ENCODE measurements at places on chromosomes 5 and 9.
A peak's percentile ranks its signal among the peaks of the same experiment; 100 is the strongest.

- peak; percentile 43 for DNase-seq
Measured at GRCh38 chr5:157342822-157343402, 77.0 kb downstream of the CYFIP2 start.

- no peak for DNase-seq
Measured at GRCh38 chr5:759111-759751, 25.3 kb downstream of the ZDHHC11B start.

GRCh38 chr5:176830995-176831423 lies 20.6 kb downstream of the UNC5A start:
- DNase-seq = no peak

GRCh38 chr5:4991925-4992324 lies 148.2 kb upstream of the ADAMTS16 start:
- no peak for DNase-seq

GRCh38 chr5:151676314-151676712 lies 10.4 kb downstream of the SPARC start:
- DNase-seq = peak; percentile 25

- DNase-seq = peak; percentile 94
Measured at GRCh38 chr5:56011835-56012234, 17.1 kb upstream of the IL6ST start.

GRCh38 chr5:127373858-127374491 lies 83.4 kb downstream of the MEGF10 start:
- DNase-seq = no peak

DNA sequence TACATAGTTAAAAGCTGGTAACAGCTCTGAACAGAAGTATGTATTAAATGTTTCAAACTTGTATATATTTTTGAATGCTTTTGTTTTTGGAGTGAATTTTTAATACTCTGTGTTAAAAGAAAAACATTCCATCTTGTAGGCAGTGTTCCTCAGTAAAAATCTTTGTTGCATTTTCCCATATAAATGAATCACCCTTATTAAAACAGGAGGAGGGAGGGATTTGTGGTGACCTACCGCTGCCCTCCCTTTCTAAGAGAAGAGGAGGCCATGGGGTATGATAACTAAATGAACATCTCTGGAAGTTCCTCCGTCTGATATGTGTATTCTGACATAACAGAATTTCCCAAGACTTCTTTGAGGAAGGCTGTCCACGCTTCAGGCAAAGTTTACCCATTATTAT lies 53.4 kb downstream of the INIP start:
- DNase-seq = peak; percentile 69

GRCh38 chr9:82810915-82811314 lies 252.0 kb downstream of the RASEF start:
- DNase-seq = peak; percentile 14

- DNase-seq = no peak
Measured at GRCh38 chr9:89842267-89842768, 237.5 kb downstream of the GADD45G start.

- DNase-seq = no peak
Measured at GRCh38 chr5:131766689-131767088, 30.1 kb downstream of the FNIP1 start.

- DNase-seq = no peak
Measured at GRCh38 chr5:171707442-171707792, 78.2 kb upstream of the SMIM23 start.

DNA sequence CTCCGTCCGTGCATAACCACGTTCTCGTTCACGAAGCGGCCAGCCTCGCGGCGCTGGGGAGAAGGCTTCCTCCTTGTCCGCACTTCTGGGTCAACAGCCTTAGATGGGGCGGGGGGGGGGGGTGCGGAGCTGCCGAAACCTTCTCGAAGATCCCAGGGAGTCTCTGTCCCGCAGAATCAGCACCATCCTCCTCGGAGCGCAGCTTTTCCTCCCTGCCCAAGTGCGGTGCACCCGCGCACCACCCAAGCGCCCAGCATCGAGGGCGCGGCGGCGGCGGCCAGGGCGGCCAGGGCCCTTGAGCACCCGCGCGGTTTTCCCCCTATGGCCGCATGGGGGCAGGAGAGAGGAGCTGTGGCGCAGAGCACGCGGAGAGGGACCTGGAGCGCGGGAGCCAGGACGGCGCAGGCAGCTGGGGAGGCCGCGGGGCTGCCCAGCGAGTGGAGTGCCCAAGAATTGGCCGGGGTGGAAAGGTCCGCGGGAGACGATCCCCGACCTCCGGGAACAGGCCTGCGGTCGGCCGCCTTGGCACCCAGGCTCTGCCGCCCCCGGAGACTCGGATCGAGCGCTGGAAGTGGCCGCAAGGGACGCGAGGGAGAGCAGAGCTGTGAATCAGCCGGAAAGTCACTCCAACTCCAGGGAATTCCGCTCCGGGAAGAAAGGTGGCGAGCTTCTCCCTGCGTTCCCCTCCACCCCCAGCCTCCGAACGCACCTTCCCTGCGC lies 43.1 kb downstream of the TMEM174 start:
- peak; percentile 82 for DNase-seq

DNA sequence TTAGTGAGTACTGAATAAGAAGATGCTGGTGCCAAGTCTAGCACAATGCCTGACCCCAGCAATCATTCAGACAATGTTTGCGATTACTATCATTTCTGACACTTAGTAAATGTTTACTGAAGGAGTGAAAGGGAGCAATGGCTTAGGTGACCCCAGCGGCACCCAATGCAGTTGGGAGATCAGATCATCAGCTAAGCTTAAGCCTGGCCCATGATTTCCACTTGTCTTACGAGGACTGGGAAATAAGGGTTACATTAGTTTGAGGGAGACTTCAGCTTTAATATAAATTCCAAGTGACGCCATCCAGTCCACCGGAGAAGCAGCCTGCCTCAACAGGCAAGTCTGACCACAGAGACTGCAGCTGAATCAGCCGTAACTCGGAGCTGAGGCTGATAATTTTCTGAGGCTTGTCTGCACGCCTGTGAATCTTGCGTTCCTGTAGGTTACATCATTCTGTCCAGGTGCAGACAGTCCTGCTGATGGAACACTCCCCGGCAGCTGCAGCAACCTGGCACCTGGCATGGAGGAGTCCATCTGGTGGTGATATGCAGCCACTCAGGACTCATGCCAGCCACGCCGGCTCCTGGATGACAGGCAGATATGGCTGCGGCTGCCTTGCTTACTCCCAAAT lies 34.9 kb upstream of the FGF1 start:
- DNase-seq = peak; percentile 60

DNA sequence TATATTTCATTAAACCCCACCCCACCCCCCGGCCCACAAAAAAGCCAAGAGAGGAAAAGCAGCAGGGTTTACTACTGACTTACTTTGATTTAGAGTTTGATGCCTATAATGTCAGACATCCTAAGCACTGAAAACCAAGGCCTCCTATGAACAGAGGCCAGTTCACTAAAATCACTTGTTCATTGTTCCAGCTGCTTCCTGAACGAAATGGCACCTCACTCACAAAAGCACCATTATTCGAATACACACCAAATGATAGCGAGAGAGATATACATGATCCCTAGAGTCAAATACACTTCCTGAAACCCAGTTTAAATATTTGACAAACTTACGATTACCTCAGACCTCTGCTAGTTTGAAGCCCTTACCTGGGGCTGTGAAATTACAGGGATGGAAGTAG lies 66.6 kb downstream of the LPAR1 start:
- DNase-seq = no peak

DNA sequence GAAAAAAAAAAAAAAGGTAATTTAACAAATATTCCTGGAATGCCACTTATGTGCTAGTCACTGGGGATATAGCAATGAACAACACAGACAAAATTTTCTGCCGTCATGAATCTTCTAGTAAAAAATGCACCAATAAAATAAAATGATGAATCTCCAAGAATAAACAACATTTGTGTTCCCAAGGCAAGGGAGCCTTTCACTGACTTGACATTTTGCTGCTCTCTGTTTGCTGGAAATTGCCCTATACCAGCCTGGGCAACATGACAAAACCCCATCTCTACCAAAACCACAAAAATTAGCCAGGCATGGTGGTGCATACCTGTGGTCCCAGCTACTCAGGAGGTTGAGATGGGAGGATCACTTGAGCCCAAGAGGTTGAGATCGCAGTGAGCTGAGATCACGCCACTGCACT lies 64.5 kb upstream of the ERBIN start:
- peak; percentile 100 for DNase-seq

- no peak for DNase-seq
Measured at GRCh38 chr9:120336021-120336752, 243.8 kb downstream of the CDK5RAP2 start.

- DNase-seq = no peak
Measured at GRCh38 chr9:132018957-132019405, 60.7 kb downstream of the MED27 start.

- no peak for DNase-seq
Measured at GRCh38 chr9:136851941-136852663, at the start of gene MAMDC4. Gene MAMDC4, plus strand, starts transcription at chr9:136852346. Its CDS starts 71 bp downstream, at chr9:136852417.

- peak; percentile 15 for DNase-seq
Measured at GRCh38 chr5:77972469-77973252, 196.5 kb upstream of the TBCA start.

GRCh38 chr9:27489087-27489876 lies 34.8 kb upstream of the IFNK start:
- no peak for DNase-seq

DNA sequence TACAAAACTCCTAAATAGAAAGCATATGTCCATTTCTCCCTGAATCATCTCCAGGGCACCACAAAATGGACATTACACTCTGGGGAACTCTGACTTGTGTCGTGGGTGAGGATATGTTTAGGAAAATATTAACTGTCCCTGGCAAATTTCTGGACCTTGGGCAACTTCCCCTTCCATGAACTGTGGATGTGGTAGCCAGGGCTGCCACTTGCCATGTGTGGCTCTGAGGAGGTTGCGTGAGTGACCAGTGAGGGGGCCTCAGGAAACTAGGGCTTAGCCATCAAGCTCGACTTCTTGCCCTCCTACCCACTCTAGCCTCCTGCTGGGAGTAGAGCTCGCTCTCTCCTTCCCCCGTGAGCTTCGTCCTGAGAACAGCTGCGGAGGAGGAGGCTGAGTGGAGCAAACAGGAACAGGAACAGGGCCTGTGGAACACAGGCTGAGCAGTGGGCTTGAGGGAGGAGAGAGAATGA lies 13.8 kb upstream of the STC2 start:
- DNase-seq = peak; percentile 67

- peak; percentile 22 for DNase-seq
Measured at GRCh38 chr5:69497006-69497520, 4.5 kb downstream of the OCLN start.

DNA sequence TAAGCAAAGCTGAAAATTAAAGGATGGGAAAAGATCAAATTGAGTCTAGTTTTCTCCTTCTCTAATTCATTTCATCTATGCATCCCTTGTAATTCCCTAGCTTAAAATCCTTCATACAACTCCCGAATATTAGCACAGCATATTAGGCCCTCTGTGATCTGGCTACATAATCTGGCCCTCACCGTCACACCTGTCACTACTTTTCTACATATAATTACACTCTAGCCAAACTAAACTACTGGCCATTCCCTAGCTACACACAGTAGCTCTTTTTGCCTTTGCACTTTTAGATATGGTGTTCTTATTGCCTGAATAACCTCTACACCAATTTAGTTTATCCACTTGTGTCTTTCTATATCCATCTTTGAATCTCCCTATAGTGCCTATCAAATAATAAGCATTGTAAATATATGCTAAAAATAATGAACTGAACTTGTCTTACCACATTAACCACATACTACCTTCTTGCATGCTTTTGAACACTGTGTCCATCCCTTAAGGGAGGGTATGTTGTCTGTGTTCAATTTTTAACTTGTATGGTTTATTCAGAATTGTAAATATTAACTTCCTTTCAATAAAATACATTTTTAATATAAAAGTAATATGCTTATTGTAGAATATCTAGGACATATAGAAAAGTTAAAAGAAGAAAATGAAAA lies 15.9 kb downstream of the RANBP6 start:
- DNase-seq = no peak

- DNase-seq = peak; percentile 58
Measured at GRCh38 chr5:112109331-112110007, 309.6 kb downstream of the EPB41L4A start.

GRCh38 chr9:88872192-88872946 lies 118.9 kb upstream of the S1PR3 start:
- DNase-seq = peak; percentile 39

DNA sequence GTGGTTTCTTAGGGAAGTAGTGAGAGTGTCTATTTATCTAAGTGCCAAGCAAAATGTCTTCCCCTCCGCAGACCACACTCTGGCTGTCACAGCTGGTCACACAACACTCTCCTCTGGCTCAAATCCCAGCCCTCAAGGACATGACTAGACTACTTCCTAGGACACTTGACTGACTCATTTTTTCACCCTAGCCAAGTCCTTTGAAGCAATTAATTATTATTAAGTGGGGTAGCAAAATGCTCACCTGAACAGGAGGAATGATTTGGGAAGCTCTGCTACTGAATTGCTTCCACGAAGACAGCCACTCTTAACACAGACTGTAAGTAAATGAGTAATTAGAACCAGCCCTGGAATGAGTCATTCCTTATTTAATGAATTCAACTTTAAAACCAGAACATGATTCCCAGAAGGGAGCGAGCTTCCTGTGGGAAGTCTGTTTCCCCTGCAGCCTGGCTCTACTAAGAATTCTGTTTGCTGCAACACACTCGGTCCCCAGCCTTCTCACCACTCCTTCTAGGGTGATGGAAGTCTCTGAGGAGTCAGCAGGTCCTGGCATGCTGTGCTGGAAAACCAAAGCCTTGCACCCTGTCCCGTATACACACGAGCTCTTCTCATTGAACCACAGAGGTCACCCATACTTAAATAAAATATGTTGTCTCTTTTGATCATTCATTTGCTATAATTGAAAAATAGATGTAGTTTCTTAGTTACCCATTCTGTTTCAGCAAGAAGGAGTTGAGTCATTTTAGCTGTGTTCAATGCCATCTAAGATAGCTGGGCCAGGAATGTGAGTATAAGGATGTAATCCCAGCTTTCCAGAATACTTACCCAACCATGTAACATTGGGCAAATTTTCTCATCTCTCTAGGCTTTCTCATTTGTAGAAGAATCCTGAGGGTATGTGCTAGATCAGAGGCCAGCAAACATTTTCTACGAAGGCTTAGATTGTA lies 218.6 kb upstream of the RASEF start:
- peak; percentile 90 for DNase-seq

GRCh38 chr5:36217988-36218387 lies 23.7 kb downstream of the NADK2 start:
- DNase-seq = no peak

- peak; percentile 96 for DNase-seq
Measured at GRCh38 chr5:78677777-78678668, 29.5 kb upstream of the LHFPL2 start.

GRCh38 chr5:1273745-1274144 lies 21.1 kb downstream of the TERT start:
- no peak for DNase-seq

- DNase-seq = peak; percentile 73
Measured at GRCh38 chr5:33441241-33442177, 744 bp downstream of the TARS1 start.

GRCh38 chr5:107325866-107326265 lies 344.9 kb downstream of the EFNA5 start:
- no peak for DNase-seq

- no peak for DNase-seq
Measured at GRCh38 chr9:94971378-94972131, 245.1 kb downstream of the AOPEP start.

DNA sequence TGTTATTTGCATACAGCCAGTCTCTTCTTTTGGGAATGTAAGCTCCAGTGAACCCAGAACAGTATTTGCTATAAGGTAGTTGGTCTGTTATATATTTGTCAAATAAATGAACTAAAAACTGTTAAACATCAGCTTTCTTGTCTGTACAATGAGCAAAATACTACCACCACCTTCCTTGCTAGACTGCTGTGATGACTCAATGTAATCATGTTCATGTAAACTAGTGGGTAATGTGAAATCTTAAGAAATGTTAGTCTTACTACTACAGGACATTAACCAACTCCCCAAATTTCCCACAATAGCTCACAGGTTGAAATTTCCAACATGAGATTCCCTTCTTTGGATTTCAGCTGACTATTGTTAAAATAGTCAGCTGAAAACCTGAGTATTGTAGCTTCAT lies 176.1 kb downstream of the TRPM3 start:
- no peak for DNase-seq
